ENCODE measurements at places on chromosomes 16 and 17.
A peak's percentile ranks its signal among the peaks of the same experiment; 100 is the strongest.

DNA sequence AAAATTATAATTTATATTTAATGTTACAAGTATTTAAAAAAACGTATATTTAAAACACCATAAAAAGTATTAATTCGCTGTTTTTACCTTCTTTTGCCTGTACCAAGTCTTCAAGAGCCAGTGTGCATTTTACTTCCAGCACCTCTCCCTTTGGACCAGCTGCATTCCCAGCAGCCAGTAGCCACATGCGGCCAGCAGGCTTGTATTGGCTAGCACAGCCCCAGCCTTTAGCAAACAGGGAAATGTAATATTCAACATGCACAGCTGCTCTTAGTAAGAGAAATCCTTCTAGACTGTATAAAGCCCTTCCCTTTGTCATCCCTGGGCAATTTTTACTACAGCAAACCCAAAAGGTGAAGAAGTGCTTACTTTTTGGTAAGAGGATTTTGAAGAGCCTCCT lies 6.6 kb downstream of the DHODH start:
- DNase-seq = no peak

- no peak for DNase-seq
Measured at GRCh38 chr17:81346908-81347349, 48.3 kb upstream of the BAHCC1 start.

- peak; percentile 91 for DNase-seq
Measured at GRCh38 chr17:45248132-45248957, 13.5 kb downstream of the SPATA32 start.

- DNase-seq = no peak
Measured at GRCh38 chr16:79298476-79298875, 302.1 kb downstream of the MAF start.

DNA sequence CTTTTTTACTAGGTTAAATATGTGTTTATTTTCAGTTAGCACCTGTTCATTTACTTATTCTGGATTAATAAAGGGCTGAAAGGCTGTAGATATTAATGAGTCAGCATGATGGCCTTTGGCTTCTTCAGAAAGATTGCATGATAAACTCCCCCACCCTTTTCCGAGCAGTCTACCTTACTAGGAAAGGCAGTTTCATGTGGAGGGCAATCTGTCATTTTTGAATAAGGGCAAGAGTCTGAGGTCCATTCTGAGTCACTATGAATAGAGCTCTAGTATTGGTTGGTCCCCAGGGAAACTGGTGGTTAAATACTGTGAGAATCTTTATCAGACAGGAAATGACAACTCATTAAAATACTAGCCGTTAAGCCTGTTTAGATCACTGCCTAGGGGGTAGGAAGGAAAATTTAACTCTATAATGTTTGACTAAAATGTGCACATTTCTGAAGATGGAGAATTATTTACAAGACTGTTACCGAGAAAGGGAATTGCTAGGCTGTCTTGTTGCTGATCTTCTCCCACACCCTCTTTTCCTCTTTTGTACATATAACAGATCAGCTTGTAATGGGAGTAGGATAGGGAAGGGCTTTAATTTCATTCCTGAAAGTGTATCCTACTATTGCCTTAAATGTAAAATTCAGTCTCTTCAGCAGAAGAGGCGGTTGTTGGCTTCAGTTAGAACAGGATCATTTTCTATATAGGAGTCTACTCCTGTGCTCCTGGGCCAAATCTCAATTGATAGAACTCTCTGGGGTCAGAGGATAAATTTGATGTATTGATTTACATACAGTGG lies 63.3 kb downstream of the TUBD1 start:
- DNase-seq = peak; percentile 45

DNA sequence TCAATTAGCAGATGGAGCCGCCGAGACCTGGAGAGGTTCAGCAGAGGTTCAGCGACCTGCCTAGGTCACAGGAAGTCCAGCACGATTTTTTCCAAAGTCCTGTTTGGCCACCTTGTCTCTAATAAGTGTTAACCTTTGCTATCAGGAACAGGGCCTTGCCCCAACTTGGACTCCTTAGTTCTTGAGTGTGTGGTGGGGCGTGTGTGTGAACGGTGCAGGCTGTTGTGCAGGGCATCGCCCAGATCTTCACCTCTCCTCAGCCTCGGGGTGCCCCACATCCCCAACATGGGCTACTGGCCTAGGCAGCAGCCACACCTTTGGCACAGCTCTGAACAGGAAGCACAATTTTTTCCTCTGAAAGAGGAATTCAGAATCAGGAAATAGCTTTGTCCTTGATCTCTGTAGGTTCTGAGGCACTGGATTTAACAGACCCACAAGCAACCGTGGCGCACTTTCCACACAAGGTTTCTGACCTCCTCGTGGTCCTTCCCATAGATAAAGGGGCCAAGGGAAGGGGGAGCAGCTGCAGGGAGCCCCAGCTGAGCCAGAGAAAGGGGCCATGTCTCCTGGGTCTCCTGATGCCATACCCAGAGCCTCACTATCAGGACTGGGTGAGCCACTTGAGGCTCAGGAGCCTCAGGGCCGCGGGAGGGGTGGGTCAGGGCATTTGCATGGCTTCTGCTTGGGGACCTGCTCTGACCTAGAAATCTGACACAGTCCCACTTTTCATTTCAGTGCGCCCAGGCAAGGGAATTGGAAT lies 10.4 kb downstream of the MPRIP start:
- DNase-seq = no peak

DNA sequence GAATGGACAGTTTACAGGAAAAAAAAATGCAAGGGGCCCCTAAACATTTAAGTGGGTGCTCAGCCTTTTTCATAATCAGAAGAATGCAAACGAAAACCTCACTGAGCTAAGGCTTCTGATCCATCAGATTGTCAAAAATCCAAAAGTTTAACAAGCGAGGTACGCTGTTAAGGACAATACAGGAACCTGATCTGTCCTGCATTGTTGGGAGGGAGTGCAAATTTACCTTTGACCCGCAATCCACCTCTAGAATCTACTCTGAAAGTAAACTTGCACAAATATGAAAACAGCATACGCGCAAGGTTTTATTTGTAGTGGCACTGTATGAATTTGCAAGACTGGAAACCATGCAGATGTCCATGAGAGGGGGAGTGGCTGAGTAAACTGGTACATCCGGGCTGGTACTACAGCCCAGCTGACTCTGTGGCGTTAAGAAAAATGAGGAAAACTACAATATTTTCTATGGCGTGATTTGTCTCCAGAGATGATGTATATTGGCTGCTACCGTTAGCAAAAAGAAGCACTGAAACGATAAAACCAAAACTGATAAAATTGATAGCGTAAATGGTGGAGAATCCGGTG lies 28.8 kb upstream of the ST6GALNAC1 start:
- no peak for DNase-seq

GRCh38 chr17:28747051-28747691 lies 3.4 kb downstream of the TRAF4 start:
- DNase-seq = no peak

DNA sequence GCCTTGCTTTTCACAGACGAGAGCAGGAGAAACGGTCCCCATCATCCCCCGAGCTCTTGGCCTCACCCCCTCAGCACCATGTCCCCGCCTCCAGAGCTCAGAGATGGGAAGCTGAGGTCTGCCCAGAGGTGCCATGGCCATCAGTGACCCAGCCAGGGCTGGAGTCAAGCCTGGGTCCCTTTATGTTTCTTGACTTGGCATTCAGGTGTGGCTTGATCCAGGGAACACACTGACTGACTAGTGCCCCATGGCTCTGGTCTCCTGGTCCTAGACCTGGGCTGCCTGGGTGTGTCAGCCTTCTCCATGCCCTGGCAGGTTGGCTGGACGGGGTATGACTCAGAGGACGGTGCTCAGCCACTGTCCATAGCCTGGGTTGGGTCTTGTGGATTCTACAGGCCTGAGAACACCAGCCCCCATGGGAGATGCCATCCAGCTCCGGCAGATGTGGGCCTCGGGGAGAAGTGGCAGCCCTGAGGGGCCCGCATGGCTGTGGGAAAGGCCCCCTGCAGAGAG lies 54.2 kb downstream of the ZFPM1 start:
- no peak for DNase-seq

DNA sequence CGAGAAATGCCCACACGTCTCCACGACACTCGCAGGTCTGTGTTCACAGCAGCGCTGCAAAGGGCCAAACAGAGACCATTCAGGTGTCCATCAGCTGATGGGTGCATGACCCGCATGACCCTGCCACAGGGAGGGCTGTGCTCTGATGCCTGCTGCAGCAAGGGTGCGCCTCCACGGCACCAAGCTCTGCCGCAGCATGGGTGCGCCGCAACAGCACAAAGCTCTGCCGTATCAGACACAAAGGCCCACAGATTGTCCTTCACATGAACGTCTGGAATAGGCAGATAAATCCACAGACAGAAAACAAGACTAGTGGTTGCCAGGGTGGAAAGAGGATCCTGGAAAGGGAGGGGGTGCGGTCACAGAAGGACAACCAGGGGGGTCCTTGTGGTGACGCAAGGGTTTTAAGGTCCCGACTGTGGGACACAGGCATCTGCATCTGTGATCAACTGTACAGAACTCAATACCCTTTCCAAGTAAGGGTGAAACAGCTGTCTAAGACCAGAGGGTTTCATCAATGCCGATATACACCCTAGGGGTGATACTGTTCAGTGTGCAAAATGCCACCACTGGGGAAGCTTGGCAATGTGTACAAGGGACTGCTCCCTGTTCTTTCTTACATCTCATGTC lies 121.0 kb downstream of the ANKRD11 start:
- DNase-seq = no peak

DNA sequence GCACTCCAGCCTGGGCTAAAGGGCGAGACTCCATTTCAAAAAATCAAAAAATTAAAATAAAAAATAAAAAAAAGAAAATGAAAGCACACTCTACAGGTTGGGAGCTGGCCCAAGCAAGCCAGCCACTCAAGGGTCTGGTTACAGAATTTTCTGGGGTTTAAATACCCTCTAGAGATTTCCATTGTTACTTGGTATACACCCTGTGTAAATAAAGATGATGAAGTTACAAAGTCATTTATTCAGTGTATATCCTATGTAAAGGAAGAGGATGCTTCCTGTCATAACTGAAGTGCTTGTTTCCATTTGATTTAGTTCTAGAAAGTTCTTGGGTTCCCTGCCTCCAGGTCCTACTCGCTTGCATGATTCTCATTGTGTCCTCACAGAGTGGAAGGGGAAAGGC lies 79.9 kb upstream of the C17orf78 start:
- DNase-seq = no peak

DNA sequence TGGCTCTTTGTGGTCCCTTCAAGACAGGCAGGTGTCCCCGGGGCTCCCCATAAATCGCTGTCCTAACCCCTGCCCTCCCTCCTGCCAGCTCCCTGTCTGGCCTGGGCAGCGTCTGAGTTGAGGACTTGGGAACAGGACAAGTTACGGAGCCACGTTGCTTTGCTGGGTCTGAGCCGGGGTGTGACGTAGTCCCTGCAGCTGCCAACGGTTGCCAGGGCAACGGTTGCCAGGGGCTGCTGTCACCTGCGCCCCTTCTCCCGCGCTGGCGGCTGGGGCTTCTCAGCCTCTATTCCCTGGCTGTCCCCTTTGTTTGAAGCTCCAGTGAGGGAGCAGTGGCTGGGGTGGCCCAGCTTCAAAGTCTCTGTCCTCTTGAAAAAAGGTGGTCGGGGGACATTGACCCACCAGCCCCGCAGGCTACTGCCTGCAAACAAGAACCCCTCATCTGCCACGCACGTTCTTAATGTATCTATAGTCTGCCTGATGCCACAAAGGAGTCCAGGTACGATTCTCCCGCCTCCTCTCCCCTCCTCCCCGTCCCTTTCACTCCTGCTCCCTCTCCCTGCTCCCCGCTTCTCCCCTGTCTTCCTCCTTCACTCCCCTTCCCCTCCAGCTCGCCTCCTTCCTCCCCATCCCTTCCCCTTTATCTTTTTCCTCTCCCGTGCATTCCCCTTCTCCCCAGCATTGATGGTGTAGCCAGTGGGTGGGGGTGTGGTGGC lies 10.9 kb downstream of the ADGRG1 start:
- peak; percentile 12 for DNase-seq

DNA sequence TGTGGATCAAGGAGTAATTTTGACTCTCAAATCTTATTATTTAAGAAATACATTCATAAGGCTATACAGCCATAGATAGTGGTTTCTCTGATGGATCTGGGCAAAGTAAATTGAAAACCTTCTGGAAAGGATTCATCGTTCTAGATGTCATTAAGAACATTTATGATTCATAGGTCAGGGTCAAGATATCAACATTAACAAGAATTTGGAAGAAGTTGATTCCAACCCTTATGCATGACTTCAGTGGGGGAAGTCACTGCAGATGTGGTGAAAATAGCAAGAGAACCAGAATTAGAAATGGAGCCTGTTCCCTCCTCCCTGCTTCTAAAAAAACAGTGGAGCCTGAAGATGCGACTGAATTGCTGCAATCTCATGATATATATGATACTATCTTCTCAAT lies 36.6 kb upstream of the HNF1B start:
- no peak for DNase-seq

GRCh38 chr17:76673729-76674128 lies 30.2 kb upstream of the ST6GALNAC1 start:
- DNase-seq = no peak

GRCh38 chr17:28749516-28750177 lies 5.8 kb downstream of the TRAF4 start:
- no peak for DNase-seq

GRCh38 chr17:40443988-40444899 lies 994 bp downstream of the IGFBP4 start:
- no peak for DNase-seq

DNA sequence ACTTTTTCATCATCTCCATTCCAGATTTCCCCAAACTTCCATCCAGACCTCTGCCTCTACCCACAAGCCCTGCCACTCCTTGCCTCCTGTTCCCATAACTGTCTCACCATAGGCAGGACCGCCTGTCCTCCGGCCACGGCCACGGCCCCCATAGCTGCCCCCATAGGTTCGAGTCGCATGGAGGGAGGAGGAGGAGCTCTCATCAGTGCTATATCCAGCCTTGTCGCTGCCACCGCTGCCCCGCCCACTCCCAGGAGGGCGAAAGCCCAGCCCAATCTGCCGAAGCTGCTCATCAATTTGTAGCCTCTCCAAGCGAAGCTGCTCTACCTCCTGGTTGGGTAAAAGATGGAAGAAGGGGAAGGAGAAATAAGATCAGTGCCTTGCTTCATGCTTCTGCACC lies 3.4 kb upstream of the SOX15 start:
- DNase-seq = no peak

DNA sequence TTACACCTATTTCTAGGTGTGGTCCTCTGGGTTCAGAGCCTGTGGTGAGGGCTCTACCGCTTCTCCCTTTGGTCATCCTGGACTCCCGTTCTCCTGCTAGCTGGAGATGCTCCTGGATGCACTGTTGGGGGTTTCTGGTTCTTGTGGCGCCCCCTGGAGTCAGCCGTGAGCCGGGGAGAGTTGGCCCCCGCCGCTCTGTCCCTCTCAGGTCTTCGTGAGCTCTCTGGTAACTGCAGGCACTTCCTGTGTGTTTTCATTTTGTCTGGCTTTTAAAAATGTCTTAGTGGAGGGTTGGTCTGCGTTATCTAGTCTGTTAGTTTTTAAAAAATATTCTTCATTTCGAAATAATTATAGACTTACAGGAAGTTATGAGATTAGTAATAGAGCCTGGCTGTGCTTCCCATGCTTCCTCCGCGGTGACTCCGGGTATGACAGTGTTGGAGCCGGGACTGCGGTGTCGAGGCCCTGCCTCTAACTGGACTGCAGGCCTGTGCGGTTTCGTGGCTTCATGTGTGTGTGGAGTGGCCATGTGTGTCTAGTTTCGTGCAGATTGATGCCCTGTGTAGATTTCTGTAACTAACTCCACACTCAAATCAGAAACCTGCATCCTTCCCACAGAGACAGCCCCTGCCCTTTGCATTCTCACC lies 78.0 kb upstream of the ZNF750 start:
- peak; percentile 60 for DNase-seq

- DNase-seq = no peak
Measured at GRCh38 chr16:14398014-14398717, 231.9 kb downstream of the PARN start.

- peak; percentile 83 for DNase-seq
Measured at GRCh38 chr17:49217651-49218413, 7.3 kb downstream of the ABI3 start.

- no peak for DNase-seq
Measured at GRCh38 chr17:69441179-69441578, 26.7 kb downstream of the MAP2K6 start.

All from CD4-positive, alpha-beta T cell treated with Interleukin-6 for 4 hours (primary cell).